CD4-positive, CD25-positive, alpha-beta regulatory T cell (primary cell): ENCODE measurements at places on chromosomes 16 and 17.

- no peak overlapping the region for H3K4me3 ChIP-seq
- H3K36me3 ChIP-seq: no peaks in the 10 kb centered on the region
- no peaks in the 10 kb centered on the region for H3K4me1 ChIP-seq
- no peak overlapping the region for H3K27ac ChIP-seq
Observed at GRCh38 chr17:17387017-17387497, 83.9 kb downstream of the NT5M start.

DNA sequence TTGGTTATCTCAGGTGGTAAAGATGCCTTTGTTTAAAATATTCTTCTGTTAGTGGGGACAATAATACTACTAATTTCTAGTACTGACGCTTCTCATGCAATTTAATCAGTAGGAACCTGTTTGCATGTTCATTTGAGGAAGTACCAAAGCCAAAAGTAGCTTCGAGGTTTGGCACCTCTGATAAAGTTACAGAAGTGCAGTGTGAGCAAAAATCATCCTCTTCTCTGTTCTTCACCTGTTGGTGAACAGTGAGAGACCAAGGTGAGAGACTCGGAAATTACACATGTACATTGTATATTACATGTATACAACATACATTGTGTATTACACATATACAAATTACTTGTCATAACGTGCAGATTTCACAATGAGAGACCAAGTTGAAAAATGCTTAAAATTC, 404.6 kb downstream of the MAF start:
- no peak overlapping the region for H3K27ac ChIP-seq
- H3K4me1 ChIP-seq: no peaks in the 10 kb centered on the region
- no peaks in the 10 kb centered on the region for H3K36me3 ChIP-seq
- H3K4me3 ChIP-seq: no peak overlapping the region
- no peaks in the 10 kb centered on the region for H3K27me3 ChIP-seq

DNA sequence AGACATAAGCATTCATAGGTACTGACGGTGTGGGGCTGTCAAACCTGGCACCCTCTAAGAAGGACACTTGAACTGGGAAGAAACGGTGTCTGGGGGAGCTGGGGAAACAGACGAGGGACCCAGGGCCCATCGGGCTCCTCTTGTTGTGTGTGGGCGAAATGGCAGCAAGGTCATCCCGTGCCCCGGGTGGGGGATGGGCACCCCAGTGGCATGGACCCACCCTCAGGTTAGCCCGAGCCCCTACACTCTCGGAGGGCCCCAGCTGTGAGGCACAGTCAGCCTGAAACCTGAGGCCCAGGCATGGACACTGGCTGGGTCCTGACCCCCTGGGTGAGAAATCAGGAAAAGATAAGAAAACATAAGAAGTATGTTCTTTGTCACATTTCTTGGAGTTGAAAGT, 57.1 kb downstream of the MYO18A start:
- peaks cover 65% of the 10 kb centered on the region for H3K36me3 ChIP-seq
- no peak overlapping the region for H3K27ac ChIP-seq
- no peak overlapping the region for H3K4me3 ChIP-seq
- no peak for DNase-seq
- H3K4me1 ChIP-seq: no peaks in the 10 kb centered on the region

- no peak overlapping the region for H3K27ac ChIP-seq
- H3K27me3 ChIP-seq: no peaks in the 10 kb centered on the region
- H3K36me3 ChIP-seq: no peaks in the 10 kb centered on the region
Observed at GRCh38 chr17:72407931-72408330, 287.1 kb downstream of the SOX9 start.

DNA sequence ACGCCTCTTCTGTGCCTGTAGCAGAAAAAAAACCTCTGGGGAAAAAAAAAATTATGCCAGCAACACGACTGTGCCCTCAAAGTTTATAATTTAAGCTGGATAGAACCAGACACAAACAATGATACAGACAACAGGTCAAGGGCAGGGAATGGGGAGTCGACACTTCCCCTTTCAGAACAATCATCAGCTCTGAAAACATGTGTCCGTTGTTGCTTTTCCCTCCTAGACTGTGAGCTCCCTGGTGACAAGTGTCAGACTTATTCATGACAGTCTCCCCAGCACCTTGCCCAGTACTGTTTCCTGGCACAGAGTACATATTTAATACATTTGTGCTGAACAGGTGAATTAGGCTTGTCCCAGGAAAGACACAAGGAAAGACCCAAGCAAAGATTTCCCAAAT, 178.3 kb downstream of the SOX9 start:
- H3K4me1 ChIP-seq: no peaks in the 10 kb centered on the region
- H3K36me3 ChIP-seq: no peaks in the 10 kb centered on the region
- no peak for DNase-seq

DNA sequence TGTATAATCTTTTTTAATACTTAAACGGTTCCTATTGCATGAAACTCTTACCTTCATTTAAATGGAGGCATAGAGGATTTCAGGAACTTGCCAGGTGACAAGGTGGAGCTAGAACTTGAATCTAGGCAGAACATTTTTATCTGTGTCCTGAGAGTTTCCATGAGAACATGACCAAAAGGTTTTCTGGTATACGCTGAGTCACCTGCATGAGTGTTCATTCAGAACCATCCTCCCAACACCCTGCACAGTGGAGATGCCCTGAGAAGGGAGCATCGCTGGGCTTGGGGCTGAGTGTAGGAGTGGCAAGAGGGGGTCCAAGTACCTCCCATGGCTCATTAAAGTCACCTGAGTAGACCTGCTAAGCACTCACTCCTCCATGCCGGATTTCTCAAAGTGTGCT, 169.7 kb upstream of the CACNG5 start:
- H3K27me3 ChIP-seq: no peaks in the 10 kb centered on the region
- H3K4me1 ChIP-seq: peaks cover 19% of the 10 kb centered on the region
- no peak for DNase-seq
- no peak overlapping the region for H3K27ac ChIP-seq

DNA sequence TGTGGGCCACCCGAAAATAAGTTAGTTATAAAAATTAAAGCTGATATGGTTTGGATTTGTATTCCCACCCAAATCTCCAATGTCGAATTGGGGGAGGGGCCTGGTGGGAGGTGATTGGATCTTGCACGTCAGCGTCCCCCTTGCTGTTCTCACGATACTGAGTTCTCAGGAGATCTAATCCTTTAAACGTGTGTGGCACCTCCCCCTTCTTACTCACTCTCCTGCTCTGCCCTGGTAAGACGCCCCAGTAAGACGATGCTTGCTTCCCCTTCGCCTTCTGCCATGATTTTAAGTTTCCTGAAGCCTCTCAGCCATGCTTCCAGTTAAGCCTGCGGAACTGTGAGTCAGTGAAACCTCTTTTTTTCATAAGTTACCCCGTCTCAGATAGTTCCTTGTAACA, 35.4 kb downstream of the SYCE1L start:
- H3K4me1 ChIP-seq: peaks cover 3% of the 10 kb centered on the region
- DNase-seq: no peak
- H3K27me3 ChIP-seq: peaks cover 3% of the 10 kb centered on the region

DNA sequence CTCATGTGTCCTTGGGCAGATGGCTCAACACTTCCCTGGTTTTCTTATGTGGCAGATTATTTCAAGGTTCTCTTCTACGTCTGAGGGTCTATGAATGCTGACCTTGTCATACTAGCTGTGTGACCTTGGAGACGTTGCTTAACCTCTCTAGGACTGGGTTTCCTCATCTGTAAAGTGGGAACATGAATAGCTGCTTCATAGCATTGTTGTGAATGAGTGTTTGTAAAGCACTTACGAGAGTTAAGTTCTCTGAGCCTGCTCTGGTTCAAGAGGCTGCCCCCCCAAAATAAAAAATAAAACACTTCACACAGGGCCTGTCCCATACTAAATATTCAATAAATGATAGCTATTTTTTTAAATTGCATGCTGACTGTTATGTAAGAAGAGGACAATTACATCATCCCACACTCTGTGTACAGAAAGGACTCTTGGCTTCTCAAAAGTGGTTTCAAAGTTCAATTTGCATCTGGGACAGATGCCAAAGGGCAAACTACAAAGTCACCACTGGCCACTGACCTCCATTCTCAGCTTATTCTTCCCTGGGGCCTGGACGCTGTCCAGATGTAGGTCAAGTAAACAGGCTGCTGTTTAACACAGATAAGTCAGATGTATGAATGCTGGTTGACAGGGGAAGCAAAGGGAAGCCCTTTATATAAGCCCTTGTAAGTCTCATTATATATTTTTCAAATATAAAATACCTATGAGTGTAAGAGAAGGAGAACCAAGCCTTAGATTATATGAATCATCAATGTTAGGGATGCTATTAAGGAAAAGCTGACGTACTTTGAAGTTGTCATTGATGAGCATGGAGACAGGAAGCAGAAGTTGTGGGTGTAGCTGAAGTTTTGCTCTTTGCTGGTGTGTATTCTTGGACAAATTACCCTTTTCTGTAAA, 15.4 kb upstream of the NDEL1 start:
- no peak for DNase-seq
- no peak overlapping the region for H3K4me3 ChIP-seq
- H3K4me1 ChIP-seq: no peaks in the 10 kb centered on the region
- no peaks in the 10 kb centered on the region for H3K36me3 ChIP-seq
- H3K27ac ChIP-seq: no peak overlapping the region
